Pulmonary artery endothelial cell (primary cell): ENCODE measurements at places on chromosomes 2 and 18. TPM values are rescaled to one million over a fixed set of nuclear protein-coding genes. Genes with fewer than 3 reads are reported as not detected.

INHA gene
- total RNA-seq = not detected in 2 replicates

CXCR4 gene
- total RNA-seq = 30.5 and 126 TPM in 2 replicates

CKAP2L gene
- total RNA-seq = 4.9 and 10.3 TPM in 2 replicates

TDRD15 gene
- not detected in 2 replicates for total RNA-seq

PXDN gene
- total RNA-seq = 249 and 307 TPM in 2 replicates

PRKCE gene
- 23.1 and 26.4 TPM in 2 replicates for total RNA-seq

RBM44 gene
- 0.33 and 0.39 TPM in 2 replicates for total RNA-seq

GAD1 gene
- total RNA-seq = 0.13 and 0.14 TPM in 2 replicates

SERPINB5 gene
- 0.07 and 0.14 TPM in 2 replicates for total RNA-seq
